ENCODE measurements at places on chromosomes 5 and 9. TPM values are rescaled to one million over a fixed set of nuclear protein-coding genes. Genes with fewer than 3 reads are reported as not detected.

The MAMDC2 gene
- 0.81 TPM for total RNA-seq

The GPR21 gene
- 0.19 TPM for total RNA-seq

The OLFML2A gene
- total RNA-seq: 1.6 TPM

The FOXD4L3 gene
- 0.34 TPM for total RNA-seq

The NFIB gene
- total RNA-seq: 118 TPM

The MYOT gene
- not detected for total RNA-seq

The ERP44 gene
- total RNA-seq: 16.5 TPM

The TXNDC8 gene
- not detected for total RNA-seq

The ZBTB5 gene
- 4.2 TPM for total RNA-seq

The ANKRD33B gene
- 2.2 TPM for total RNA-seq

The CDH18 gene
- 0.68 TPM for total RNA-seq

The ZFP37 gene
- 1.4 TPM for total RNA-seq

The ZNF608 gene
- total RNA-seq: 35.3 TPM

The BTNL8 gene
- total RNA-seq: not detected

The FOXD1 gene
- 0.44 TPM for total RNA-seq

The IL13 gene
- total RNA-seq: not detected

The PIP5KL1 gene
- 4.5 TPM for total RNA-seq

The CYLC2 gene
- total RNA-seq: not detected

The PRLR gene
- total RNA-seq: 1.1 TPM

The ADRB2 gene
- total RNA-seq: not detected

The LCN15 gene
- not detected for total RNA-seq

The OTULINL gene
- total RNA-seq: 0.06 TPM

The PPIP5K2 gene
- 30.3 TPM for total RNA-seq

The IL9 gene
- not detected for total RNA-seq

The TMOD1 gene
- total RNA-seq: 0.39 TPM

The ADGRD2 gene
- total RNA-seq: not detected

The MYORG gene
- 4.8 TPM for total RNA-seq

The KIF20A gene
- total RNA-seq: 4.8 TPM

The SLC34A3 gene
- not detected for total RNA-seq

The OR2V2 gene
- not detected for total RNA-seq

The GPR150 gene
- 0.20 TPM for total RNA-seq

The WWC1 gene
- 7.6 TPM for total RNA-seq

The PCDHGC5 gene
- total RNA-seq: 2.1 TPM

The KLF9 gene
- 65.2 TPM for total RNA-seq

The TAF11L5 gene
- not detected for total RNA-seq

The GNA14 gene
- total RNA-seq: 2.2 TPM

The HSPB3 gene
- not detected for total RNA-seq

The RMRP gene
- total RNA-seq: 6,533 TPM

The GRIN1 gene
- total RNA-seq: 0.29 TPM

The PCDHA1 gene
- total RNA-seq: not detected

The NR4A3 gene
- total RNA-seq: 0.12 TPM

The MRPS30 gene
- 51.1 TPM for total RNA-seq

The MARVELD2 gene
- total RNA-seq: not detected

The ZDHHC11B gene
- total RNA-seq: 0.31 TPM

The FBN2 gene
- total RNA-seq: 7.2 TPM

The HSPA9 gene
- total RNA-seq: 200 TPM

The PCDHB4 gene
- total RNA-seq: 0.75 TPM

The LRSAM1 gene
- 9.5 TPM for total RNA-seq

The IL7R gene
- total RNA-seq: 0.06 TPM

The MSANTD3 gene
- 25.1 TPM for total RNA-seq

The BSPRY gene
- total RNA-seq: not detected

The TLR4 gene
- total RNA-seq: 21.0 TPM

Data from cardiac ventricle fibroblast (primary cell).